ENCODE measurements at places on chromosomes 6 and 20. TPM values are rescaled to one million over a fixed set of nuclear protein-coding genes. Genes with fewer than 3 reads are reported as not detected.

Gene PTCHD4
- 17.7 TPM for total RNA-seq

Gene POU5F1
- not detected for total RNA-seq

Gene MAP7
- 15.3 TPM for total RNA-seq

Gene IFNGR1
- 34.2 TPM for total RNA-seq

Gene ANKEF1
- 5.5 TPM for total RNA-seq

Gene PTCRA
- not detected for total RNA-seq

Gene CST2
- not detected for total RNA-seq

Gene PPP1R14C
- 14.5 TPM for total RNA-seq

Gene DEK
- total RNA-seq = 62.0 TPM

Gene RSPO4
- not detected for total RNA-seq
